ENCODE measurements at places on chromosomes 6 and 20. TPM values are rescaled to one million over a fixed set of nuclear protein-coding genes. Genes with fewer than 3 reads are reported as not detected.
A peak's percentile ranks its signal among the peaks of the same experiment; 100 is the strongest.

The PRL gene
- total RNA-seq: not detected

- H3K27ac ChIP-seq: peak overlapping the region; percentile 25
- peaks cover 11% of the 10 kb centered on the region for H3K4me1 ChIP-seq
- no peaks in the 10 kb centered on the region for H3K36me3 ChIP-seq
These were observed 4.9 kb downstream of the VEGFA start for GRCh38 chr6:43774776-43775534.

DNA sequence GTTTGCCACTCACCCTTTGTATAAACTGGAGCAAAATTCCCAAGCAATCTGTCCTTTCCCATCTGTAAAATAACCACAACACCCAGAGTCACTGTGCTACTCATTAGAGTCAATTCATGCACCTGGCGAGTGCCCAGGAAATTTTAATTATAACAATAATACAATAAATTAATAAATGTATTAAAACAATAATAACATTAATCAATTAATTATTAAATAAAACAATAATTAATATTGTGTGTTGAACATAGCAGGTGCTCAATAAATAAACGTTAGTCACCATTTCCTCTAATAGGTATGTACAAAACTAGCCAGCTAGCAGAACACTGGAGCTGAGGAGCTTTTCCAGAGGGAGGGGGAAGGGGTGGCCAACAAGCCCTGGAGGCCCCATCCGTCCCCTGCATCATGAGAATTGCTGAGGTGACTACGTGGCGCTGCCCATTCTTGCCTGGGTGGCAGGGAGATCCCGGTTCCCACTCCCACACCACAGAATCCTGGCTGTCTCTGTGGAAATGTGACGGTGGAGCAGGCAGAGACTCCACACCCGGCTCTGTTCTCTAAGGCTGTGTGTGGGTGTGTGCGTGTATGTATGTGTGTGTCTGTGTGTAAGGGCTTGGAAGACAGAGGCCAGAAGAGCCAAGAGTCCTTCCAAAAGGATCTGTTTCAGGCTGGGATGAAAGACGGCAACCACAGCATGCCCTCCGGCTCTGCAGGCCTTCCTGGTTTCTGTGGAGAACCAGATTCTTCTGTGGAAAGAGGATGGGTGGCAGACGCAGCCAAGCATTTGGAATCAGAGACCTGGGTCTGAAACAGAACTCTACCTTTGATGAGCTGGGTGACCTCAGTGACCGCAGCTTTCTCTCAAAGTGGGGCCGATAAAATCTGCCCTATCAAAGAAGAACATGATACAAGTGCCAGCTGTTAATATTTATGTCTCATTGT, 18.8 kb upstream of the EZR start:
- H3K36me3 ChIP-seq: no peaks in the 10 kb centered on the region
- H3K27me3 ChIP-seq: no peaks in the 10 kb centered on the region
- DNase-seq: no peak
- H3K27ac ChIP-seq: no peak overlapping the region
- no peak overlapping the region for H3K4me3 ChIP-seq

DNA sequence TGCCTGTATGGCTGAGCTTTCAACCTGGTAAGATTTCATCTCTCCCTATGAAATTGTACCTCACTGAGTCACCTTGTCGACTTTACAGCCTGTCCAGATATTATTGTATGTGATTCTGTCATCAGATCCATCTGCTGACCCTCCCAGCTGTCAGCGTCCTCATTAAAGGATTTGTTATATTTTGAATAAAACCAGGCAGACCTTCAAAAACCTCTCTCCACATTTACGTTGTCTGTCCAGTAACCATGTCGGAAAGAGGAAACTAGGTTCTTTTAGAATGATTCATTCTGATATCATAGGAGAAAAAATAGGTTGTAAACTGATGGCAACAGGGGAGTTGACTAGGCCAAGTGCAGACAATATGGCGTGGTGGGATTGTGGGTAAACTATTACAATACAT, 38.5 kb downstream of the TSPYL4 start:
- no peaks in the 10 kb centered on the region for H3K27me3 ChIP-seq
- no peak for DNase-seq
- no peak overlapping the region for H3K27ac ChIP-seq
- H3K4me1 ChIP-seq: no peaks in the 10 kb centered on the region
- H3K36me3 ChIP-seq: no peaks in the 10 kb centered on the region
- no peak overlapping the region for H3K4me3 ChIP-seq

- H3K27me3 ChIP-seq: no peaks in the 10 kb centered on the region
- DNase-seq: no peak
- H3K4me3 ChIP-seq: no peak overlapping the region
- peaks cover 2% of the 10 kb centered on the region for H3K4me1 ChIP-seq
- no peaks in the 10 kb centered on the region for H3K36me3 ChIP-seq
These were observed 55.5 kb downstream of the ATP9A start for GRCh38 chr20:51712501-51713212.

DNA sequence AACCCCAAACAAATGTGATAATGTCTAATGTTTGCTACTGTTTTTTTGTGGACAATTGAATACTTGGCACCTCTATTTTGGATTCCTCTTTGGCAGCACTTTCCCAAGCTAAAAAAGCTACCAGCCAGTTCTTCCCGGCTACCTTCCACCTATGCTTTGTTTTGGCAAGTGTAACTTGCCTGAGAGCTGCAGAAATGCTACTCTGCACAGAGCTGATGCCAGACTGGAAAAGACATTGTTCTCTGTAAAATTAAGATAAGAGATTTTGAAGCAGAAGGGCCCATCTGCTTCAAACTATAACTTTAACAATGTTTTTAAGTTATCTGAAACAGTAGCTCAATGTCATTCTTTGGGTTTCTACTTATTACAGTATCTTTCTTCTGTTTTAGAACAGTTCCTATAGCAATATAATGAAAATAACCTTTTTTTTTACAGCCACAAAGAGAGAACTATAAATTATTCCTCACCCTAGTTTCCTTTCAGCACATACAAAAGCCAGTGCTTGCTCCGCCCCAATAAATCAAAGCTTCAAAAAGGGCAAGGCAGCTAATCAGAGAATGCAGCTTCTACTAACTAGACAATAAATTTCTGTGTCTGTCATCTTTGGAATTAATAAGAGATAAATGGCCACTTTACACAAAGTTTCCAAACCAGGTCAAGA, 183.1 kb downstream of the UBE3D start:
- H3K4me3 ChIP-seq: no peak overlapping the region
- no peaks in the 10 kb centered on the region for H3K36me3 ChIP-seq
- no peaks in the 10 kb centered on the region for H3K27me3 ChIP-seq
- no peak overlapping the region for H3K27ac ChIP-seq
- no peaks in the 10 kb centered on the region for H3K4me1 ChIP-seq

DNA sequence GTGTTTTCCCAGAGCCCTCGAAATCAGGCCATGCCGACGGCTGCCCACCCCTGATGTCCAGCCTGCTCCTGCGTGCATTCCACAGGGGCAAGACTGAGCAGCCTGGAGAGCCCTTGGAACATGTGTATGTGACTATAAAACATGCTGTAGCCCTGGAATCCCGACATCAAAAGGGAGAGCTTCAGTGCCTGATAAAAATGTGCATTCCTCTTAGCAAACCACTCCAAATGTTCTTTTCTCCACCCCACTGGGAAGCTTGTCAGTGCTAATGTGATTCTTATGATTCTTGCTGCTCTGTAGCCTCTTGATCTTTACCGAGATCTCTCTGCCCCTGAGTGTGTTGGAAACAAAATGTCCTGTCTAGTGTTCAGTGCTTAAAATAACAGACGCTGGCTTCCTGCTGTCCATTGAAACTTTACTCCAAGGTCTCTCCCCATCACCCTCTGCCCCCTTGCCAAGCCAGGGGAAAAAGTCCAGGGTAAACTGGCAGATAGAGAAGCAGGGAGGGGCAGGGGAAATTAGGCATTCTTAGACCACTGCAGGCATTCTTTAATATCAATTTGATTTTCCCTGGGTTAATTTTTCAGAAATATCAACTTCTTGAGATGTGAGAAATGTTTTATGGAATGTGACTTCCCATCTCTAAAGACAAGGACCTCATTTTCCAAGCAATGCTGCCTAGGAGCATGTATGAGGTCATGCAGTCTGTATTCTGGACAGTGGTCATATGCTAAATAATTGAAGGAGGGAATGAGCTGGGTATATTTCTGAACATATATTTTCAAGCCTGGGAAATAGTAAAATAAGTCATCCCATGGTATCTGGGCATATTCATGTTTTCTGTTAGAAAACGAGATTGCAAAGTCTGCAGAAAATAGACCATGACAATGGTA, 73.8 kb upstream of the ISM1 start:
- no peak overlapping the region for H3K4me3 ChIP-seq
- no peaks in the 10 kb centered on the region for H3K27me3 ChIP-seq
- H3K36me3 ChIP-seq: no peaks in the 10 kb centered on the region
- peak; percentile 10 for DNase-seq
- no peaks in the 10 kb centered on the region for H3K4me1 ChIP-seq
- H3K27ac ChIP-seq: no peak overlapping the region

- no peak for DNase-seq
- H3K27me3 ChIP-seq: no peaks in the 10 kb centered on the region
- H3K4me3 ChIP-seq: no peak overlapping the region
These were observed 79.1 kb downstream of the SLC22A23 start for GRCh38 chr6:3377536-3378397.

DNA sequence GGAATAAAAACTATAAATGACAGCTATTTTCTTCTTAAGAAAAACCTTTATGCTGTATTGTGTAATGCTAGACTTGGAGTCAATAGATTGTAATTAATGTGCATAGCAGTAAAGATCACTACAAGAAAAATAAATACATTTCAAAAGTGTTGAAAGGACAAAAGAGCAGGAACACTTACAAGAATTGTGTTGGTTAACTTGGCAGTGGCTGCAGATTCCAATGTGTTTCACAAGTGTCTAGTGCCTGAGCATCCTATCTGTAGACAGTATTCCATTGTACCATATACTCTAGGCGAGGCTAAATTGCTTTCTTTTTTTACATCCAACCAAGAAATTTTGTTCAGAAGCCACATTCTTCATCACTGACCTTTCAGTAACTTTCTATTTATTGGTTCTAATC, 924.1 kb downstream of the EPHA7 start:
- DNase-seq: no peak
- H3K4me3 ChIP-seq: no peak overlapping the region
- H3K36me3 ChIP-seq: no peaks in the 10 kb centered on the region
- H3K27ac ChIP-seq: no peak overlapping the region

The HTR1B gene
- total RNA-seq: 0.20 TPM

The SPTLC3 gene
- 8.8 TPM for total RNA-seq

DNA sequence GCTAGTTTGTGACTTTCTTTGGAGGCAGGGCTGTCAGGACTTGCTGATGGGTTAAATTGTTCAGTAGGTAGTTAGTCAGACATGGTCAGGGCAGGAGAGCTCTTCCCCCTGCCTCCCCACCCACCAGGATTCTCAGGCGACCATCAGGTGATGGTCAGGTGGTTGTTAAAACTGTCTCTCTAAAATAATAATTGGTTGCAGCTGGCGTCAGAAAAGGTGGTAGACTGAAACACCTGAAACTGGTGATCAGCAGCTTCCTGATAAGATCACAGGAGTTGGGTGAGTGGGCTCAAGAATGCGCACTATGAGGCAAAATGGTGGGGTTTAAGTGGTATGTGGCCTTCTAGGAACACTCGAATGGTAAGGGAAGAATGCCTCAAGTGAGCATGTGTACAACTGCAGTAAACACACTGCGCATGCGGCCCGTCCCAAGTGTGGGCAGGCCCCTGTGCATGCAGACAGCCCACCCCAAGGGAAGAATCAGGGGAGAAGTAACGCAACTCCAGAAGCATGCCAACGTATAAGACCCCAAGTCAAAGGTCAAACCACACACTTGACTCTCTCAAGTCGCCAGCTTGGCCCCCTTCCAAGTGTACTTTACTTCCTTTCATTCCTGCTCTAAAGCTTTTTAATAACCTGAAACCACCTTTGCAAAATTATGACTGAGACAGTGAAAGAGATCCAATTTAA, 7.9 kb upstream of the BLCAP start:
- H3K4me1 ChIP-seq: no peaks in the 10 kb centered on the region
- DNase-seq: no peak
- H3K4me3 ChIP-seq: no peak overlapping the region
- no peaks in the 10 kb centered on the region for H3K36me3 ChIP-seq
- no peak overlapping the region for H3K27ac ChIP-seq
- H3K27me3 ChIP-seq: no peaks in the 10 kb centered on the region

DNA sequence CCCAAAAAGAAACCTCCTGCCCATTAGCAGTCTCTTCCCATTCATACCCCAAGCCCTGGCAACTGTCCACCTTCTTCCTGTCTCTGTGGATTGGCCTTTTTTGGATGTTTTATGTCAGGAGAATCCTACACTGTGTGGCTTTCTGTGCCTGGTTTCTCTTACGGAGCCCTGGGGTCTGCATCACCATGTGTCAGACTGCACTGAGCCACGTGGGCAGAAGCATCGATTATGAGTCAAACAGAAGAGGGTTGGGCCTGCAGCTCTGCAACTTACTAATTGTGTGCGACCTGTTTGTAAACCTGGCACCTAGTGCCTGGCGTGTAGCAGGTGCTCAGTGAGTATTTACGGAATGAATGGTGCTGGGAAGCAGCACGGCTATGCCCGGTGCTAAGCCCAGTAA, 62.6 kb downstream of the IGF2R start:
- no peaks in the 10 kb centered on the region for H3K27me3 ChIP-seq
- no peak overlapping the region for H3K27ac ChIP-seq
- no peak for DNase-seq
- peaks cover 4% of the 10 kb centered on the region for H3K4me1 ChIP-seq
- H3K4me3 ChIP-seq: no peak overlapping the region

The DDX43 gene
- total RNA-seq: 0.88 TPM

The POU5F1 gene
- 3.8 TPM for total RNA-seq

The BPI gene
- total RNA-seq: 0.45 TPM

DNA sequence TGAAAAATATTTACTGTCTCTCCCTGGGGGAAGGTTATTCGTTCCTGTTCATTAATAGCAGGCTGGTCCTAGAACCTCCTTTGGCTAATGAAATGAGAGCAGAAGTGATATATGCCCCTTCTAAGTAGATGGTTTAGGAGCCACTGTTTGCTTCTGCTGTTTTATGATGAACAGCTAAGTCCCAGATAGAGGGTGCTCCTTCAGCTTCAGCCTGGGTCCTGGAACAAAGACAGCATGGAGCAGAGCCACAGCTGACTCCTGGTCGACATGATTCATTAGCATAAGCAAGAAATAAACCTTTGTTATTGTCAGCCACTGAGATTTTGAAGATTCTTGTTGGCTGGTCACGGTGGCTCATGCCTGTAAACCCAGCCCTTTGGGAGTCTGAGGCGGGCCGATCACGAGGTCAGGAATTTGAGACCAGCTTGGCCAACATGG, 47.8 kb upstream of the ARMC2 start:
- H3K4me1 ChIP-seq: no peaks in the 10 kb centered on the region
- H3K27me3 ChIP-seq: no peaks in the 10 kb centered on the region
- H3K27ac ChIP-seq: no peak overlapping the region
- no peak for DNase-seq
- H3K4me3 ChIP-seq: no peak overlapping the region

DNA sequence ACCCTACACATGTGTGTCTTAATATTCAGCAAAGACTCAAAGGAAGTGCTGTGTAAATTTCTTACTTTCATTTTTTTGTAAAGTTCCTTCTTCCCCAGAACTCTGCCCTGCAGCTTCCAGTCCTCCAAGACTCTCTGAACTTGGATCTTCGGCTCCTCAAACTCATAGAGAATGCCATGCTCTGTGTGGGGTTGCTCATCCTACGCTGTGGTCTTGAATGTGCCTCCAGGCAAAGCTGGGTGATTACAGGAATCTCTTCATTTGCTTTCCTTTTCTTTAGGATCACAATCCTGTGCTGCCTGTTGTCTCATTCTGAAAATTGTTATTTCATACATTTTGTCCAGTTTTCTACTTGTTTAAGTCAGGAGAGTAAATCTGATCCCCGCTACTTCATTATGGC, 14.5 kb upstream of the CDC5L start:
- no peak for DNase-seq
- H3K27ac ChIP-seq: no peak overlapping the region
- H3K27me3 ChIP-seq: no peaks in the 10 kb centered on the region
- no peak overlapping the region for H3K4me3 ChIP-seq

The SERPINB1 gene
- 23.0 TPM for total RNA-seq
